Left lung (tissue), 14 donors: ENCODE measurements at places on chromosomes 6 and 20. TPM values are rescaled to one million over a fixed set of nuclear protein-coding genes. Genes with fewer than 3 reads are reported as not detected.

DNA sequence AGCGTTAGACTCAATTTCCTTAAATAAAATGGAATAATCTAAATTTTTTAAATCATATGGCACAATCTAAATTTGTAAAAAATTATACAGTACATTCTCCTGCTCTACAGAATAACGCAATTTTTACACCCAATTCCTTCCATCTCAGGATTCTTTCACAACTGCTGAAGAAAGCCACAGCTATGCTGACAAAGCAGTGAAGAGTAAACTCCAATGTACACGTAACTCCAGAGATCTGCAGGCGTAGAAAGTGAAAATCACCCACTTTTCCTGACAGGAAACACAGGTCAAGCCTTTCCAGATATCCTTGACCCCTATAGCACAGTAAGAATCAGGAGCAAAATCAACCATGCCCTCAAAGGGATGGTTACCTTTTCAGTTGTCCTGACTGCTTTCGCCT is 27.4 kb downstream of the EPHA7 start:
- H3K4me3 ChIP-seq = no peak overlapping the region
- H3K27ac ChIP-seq = no peak overlapping the region
- no peaks in the 10 kb centered on the region for H3K36me3 ChIP-seq
- H3K27me3 ChIP-seq = no peaks in the 10 kb centered on the region
- H3K4me1 ChIP-seq = no peaks in the 10 kb centered on the region

DNA sequence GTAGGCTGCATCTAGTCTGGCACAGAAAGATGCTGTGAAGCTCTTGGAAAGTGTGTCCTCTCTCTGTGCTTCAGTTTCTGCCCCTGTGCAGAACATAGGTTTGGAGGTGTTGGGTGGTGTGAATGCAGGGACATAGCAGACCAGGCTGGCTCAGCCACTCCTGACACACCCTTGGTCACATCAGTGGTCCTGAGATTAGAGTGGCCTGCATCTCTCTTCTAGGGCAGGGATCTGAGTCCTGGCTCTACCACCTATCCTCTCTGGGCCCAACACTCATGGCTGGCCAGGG is 10.1 kb upstream of the TLDC2 start:
- no peak for DNase-seq
- H3K36me3 ChIP-seq = no peaks in the 10 kb centered on the region
- peaks cover 7% of the 10 kb centered on the region for H3K4me1 ChIP-seq
- no peak overlapping the region for H3K27ac ChIP-seq
- peaks cover 34% of the 10 kb centered on the region for H3K27me3 ChIP-seq
- no peak overlapping the region for H3K4me3 ChIP-seq

GRCh38 chr6:170344631-170345576 is 38.3 kb downstream of the FAM120B start:
- DNase-seq = no peak
- peaks cover 11% of the 10 kb centered on the region for H3K4me1 ChIP-seq
- no peak overlapping the region for H3K4me3 ChIP-seq
- H3K27ac ChIP-seq = peak overlapping the region; percentile 23
- no peaks in the 10 kb centered on the region for H3K36me3 ChIP-seq

GRCh38 chr20:42074944-42075343 is 456.8 kb upstream of the CHD6 start:
- peak; percentile 56 for DNase-seq
- no peaks in the 10 kb centered on the region for H3K36me3 ChIP-seq
- no peak overlapping the region for H3K4me3 ChIP-seq

DNA sequence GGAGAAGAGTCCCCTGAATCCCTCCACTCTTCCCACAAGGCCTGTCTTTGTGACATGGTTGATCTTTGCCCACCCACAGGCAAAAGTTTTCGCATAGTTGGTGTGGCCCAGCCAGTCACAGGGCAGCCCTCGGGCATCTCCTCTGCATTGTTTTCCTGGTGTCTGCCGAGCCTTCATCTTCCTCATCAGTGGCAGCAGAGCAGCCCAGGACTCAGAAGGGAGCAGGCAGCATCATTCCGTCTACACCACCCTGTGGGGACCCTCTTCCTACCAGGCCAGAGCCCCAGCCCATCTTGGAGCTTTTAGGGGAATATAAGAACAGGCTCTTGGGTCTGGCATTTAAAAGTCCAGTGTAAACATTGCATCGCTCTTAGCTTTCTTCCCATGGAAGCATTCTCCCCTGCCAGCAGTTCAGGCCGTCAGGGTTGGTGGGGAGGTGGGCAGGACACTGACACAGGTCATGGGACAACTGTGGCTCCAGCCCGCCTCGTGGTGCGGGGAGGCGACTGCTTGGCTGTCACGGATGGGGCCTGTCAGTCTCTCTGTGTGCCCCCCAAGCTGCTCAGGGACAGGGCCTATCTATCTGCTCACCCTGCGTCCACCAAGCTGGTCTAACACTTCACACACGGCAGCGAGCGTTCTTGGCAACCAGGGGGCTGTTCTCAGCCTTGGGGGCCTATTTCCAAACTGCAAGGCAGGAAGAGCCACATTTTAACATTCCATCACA is 38.3 kb downstream of the PDRG1 start:
- no peaks in the 10 kb centered on the region for H3K27me3 ChIP-seq
- H3K4me3 ChIP-seq = no peak overlapping the region
- H3K36me3 ChIP-seq = no peaks in the 10 kb centered on the region
- no peak for DNase-seq
- H3K27ac ChIP-seq = no peak overlapping the region

GRCh38 chr20:51563486-51564332 is 21.2 kb upstream of the NFATC2 start:
- H3K36me3 ChIP-seq = no peaks in the 10 kb centered on the region
- H3K27ac ChIP-seq = peak overlapping the region; percentile 83
- peak; percentile 82 for DNase-seq
- H3K4me1 ChIP-seq = peaks cover 32% of the 10 kb centered on the region
- H3K4me3 ChIP-seq = no peak overlapping the region

DNA sequence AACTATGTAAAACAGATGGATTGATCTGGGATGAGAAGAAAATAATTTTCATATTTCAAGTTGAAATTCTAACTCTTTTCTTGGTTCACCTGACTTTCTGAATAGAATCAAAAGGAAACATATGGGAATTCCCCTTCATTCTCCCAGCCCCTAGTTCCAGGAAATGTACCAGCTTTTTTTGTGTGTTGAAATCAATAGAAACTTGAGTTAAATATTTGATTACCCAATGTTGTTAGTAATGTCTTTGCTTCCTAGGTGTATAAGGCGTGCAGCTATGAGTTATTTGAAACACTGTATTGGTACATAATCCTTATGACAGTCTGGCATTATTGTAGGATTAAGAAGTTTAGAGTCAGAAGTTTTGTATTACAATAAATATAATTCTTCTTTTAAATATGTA is 21.5 kb downstream of the VNN2 start:
- peaks cover 50% of the 10 kb centered on the region for H3K4me1 ChIP-seq
- H3K27ac ChIP-seq = no peak overlapping the region
- no peaks in the 10 kb centered on the region for H3K27me3 ChIP-seq
- H3K4me3 ChIP-seq = no peak overlapping the region
- H3K36me3 ChIP-seq = no peaks in the 10 kb centered on the region
- DNase-seq = no peak

GRCh38 chr20:24662322-24662721 is 192.9 kb downstream of the SYNDIG1 start:
- H3K4me1 ChIP-seq = no peaks in the 10 kb centered on the region
- no peak overlapping the region for H3K4me3 ChIP-seq
- H3K36me3 ChIP-seq = no peaks in the 10 kb centered on the region

DNA sequence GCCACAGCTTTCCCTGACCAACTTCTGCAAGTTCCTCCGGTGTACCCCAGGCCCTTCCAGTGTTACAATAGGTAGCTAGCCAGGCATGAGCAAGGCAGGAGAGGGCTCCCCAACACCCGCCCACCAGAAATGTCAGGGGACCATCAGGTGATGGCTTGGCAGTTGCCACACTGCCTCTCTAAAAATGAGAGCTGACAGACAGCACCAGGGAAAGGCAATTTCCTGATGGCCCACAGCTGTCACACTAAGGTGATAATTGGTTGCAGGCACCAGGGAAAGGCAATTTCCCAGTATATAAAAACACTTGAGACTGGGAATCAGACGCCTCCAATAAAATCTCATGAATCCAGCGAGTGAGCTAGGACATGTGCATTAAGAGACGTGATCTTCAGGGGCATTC is 49.9 kb downstream of the PXDC1 start:
- H3K4me1 ChIP-seq = no peaks in the 10 kb centered on the region
- no peak overlapping the region for H3K27ac ChIP-seq
- DNase-seq = no peak

DNA sequence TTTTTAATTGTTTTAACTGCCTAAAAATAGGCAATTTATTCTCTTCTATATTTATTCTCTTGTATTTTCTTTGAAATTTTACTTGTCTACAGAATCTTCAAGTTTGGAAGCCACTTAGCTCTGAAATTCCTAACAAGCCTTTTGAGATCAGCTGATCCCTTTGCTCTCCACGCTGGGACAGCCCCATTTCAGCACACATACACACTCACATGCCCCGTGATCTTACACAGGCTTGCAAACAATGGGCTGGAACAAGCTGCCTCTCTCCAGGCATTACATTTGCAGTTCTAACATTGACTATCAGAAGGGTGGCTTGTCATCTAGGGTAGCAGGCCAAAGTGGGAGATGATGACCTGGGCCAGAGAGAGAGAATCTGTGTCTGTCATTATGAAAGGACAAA is 62.1 kb upstream of the RAB32 start:
- H3K4me1 ChIP-seq = no peaks in the 10 kb centered on the region
- no peaks in the 10 kb centered on the region for H3K36me3 ChIP-seq
- H3K27me3 ChIP-seq = no peaks in the 10 kb centered on the region
- H3K27ac ChIP-seq = no peak overlapping the region
- H3K4me3 ChIP-seq = no peak overlapping the region

DNA sequence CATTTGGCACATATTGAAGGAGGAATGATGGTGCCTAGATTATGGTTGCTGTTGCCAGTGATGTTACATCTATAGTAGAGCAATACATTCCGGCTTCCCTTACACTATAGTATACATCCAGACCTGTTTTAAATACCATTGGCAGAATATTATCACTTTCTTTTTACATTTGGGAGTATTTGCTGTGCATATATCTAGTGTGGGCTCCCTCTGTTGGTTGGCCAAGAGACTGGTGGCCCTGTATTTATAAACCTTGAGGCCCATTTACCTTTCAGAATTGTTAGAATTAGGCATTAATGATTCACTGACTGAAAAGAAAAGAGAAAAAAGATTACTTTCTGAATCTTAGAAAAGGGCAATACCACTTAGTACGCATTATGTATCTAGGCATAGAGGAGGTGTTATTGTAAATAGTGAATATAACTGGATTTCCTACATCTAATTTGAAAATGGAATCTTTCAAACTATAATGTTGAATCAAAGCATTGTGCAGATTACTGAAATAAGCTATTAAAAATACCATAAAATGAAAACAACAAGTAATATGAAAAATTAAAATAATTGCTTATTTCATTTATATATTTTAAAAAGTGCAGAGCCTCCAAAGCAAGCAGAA is 628.8 kb upstream of the MAN1A1 start:
- H3K27me3 ChIP-seq = no peaks in the 10 kb centered on the region
- no peak overlapping the region for H3K27ac ChIP-seq
- peak; percentile 16 for DNase-seq
- no peaks in the 10 kb centered on the region for H3K36me3 ChIP-seq
- H3K4me3 ChIP-seq = no peak overlapping the region
- no peaks in the 10 kb centered on the region for H3K4me1 ChIP-seq

GRCh38 chr6:53335224-53335994 is 13.3 kb downstream of the ELOVL5 start:
- H3K4me1 ChIP-seq = peaks cover 59% of the 10 kb centered on the region

DNA sequence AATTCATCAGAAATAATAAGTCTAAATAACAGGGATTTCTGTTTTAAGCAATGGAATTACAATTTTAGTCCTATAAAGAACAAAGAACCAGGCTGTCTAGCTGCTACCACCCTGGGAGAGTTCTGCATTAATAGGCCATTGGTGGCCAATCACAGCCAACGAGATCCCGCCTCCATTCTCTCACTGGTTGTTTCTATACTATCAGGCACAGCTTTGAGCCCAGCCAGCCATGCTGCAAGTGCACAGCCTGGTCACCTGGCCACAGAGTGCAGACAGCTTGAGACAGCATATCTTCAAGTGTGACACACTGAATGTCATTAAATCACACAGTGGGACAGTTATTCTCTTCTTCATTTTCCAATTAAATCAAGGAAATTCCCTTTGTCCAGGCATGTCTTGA is 16.1 kb upstream of the RAB22A start:
- H3K27me3 ChIP-seq = no peaks in the 10 kb centered on the region
- no peaks in the 10 kb centered on the region for H3K36me3 ChIP-seq
- H3K4me3 ChIP-seq = no peak overlapping the region
- DNase-seq = no peak

DNA sequence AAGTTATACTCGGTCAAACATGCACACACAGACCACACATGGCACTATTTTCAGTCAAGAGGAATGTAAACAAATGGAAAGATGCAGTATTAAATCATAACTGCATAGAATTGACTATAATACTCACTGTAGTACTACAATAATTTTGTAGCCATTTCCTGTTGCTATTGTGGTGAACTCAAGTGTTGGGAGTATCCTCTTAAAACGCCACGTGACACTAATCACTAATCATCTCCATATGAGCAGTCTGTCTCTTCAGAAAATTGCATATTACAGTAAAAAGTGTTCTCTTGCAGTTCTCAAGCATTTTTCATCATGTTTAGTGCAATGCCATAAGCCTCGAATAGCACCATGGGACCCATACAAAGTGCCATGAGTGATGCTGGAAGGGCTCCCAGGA is 258.7 kb upstream of the ID4 start:
- no peaks in the 10 kb centered on the region for H3K27me3 ChIP-seq
- no peaks in the 10 kb centered on the region for H3K36me3 ChIP-seq
- H3K27ac ChIP-seq = no peak overlapping the region
- H3K4me1 ChIP-seq = no peaks in the 10 kb centered on the region
- H3K4me3 ChIP-seq = no peak overlapping the region

DNA sequence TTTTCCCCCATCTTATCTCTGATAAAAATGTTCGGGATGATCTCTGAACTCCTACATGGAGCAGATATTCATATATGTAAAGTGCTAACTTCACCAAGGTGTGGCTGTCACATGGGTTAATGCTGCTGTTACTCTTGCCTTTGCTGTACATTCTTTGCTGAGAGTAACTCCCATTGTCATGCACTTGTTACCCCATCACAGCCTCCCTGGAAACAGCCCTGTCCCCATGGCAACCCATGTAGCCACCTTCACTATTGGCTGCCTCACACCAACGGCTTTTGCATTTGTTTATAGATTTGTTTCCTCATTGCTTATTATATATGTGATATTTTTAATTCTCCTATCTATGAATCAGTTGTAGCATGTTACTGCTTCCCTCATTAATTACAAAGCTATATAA is 17.3 kb upstream of the IBTK start:
- H3K36me3 ChIP-seq = no peaks in the 10 kb centered on the region
- no peaks in the 10 kb centered on the region for H3K27me3 ChIP-seq
- no peak for DNase-seq
- H3K27ac ChIP-seq = no peak overlapping the region

- no peak overlapping the region for H3K4me3 ChIP-seq
- no peaks in the 10 kb centered on the region for H3K27me3 ChIP-seq
- DNase-seq = no peak
- peaks cover 3% of the 10 kb centered on the region for H3K4me1 ChIP-seq
- peaks cover 60% of the 10 kb centered on the region for H3K36me3 ChIP-seq
These were observed 9.0 kb downstream of the GMEB2 start for GRCh38 chr20:63617876-63618265.

Gene TSBP1
- total RNA-seq = not detected

Gene ACSS1
- total RNA-seq = 40.7 TPM

Gene SRSF12
- 0.63 TPM for total RNA-seq

Gene FOXQ1
- 12.1 TPM for total RNA-seq

Gene CST5
- not detected for total RNA-seq

Gene TFAP2D
- total RNA-seq = not detected

Gene FAM229B
- 15.6 TPM for total RNA-seq

Gene NKX2-4
- total RNA-seq = not detected

Gene MAP7
- 22.0 TPM for total RNA-seq

Gene PTPRT
- 0.15 TPM for total RNA-seq

Gene GSTA1
- 9.3 TPM for total RNA-seq

Gene SIRPD
- total RNA-seq = 0.79 TPM

Gene RAET1E
- total RNA-seq = 0.35 TPM

Gene SNAI1
- 2.8 TPM for total RNA-seq

Gene PBOV1
- total RNA-seq = not detected
